ENCODE measurements at places on chromosomes 16 and 17.

DNA sequence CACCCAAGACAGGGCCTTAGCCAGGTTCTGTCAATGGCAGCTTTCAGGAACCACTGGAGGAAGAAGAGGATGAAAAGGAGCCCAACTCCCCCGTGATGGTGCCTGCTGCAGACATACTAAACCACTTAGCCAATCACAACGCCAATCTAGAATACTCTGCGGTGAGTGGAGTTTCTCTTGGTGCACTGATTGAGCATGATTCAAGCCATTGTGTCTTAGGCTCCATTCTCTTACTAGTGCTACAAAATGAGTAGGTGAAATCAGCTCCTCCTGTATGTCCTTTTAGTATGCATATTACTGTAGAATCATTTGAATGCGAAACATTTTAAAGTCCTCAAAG is 1.4 kb downstream of the SETD6 start:
- DNase-seq: no peak

- no peak for DNase-seq
Measured at GRCh38 chr16:65523283-65523944, 401.6 kb upstream of the CDH11 start.

GRCh38 chr16:58644765-58645487 is 15.3 kb upstream of the CNOT1 start:
- DNase-seq: no peak

DNA sequence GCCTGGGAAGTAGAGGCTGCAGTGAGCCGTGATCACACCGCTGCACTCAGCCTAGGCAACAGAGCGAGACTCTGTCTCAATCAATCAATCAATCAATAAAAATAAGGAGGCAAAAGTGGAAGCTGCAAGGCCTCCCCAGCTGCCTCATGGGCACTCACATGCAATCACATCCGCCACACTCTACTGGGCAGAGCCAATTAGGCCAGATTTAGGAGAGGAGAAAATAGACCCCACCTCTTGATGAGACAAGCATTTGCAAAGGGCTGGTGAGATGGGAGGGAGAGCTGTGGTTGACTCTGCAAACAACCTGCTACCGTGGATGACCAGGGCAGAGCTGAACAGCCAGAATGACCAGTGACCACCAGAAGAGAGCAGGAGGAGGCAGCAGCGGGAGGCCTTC is 14.7 kb upstream of the GSG1L start:
- DNase-seq: peak; percentile 47

- peak; percentile 63 for DNase-seq
Measured at GRCh38 chr17:81115749-81116464, 49.4 kb upstream of the PVALEF start.

DNA sequence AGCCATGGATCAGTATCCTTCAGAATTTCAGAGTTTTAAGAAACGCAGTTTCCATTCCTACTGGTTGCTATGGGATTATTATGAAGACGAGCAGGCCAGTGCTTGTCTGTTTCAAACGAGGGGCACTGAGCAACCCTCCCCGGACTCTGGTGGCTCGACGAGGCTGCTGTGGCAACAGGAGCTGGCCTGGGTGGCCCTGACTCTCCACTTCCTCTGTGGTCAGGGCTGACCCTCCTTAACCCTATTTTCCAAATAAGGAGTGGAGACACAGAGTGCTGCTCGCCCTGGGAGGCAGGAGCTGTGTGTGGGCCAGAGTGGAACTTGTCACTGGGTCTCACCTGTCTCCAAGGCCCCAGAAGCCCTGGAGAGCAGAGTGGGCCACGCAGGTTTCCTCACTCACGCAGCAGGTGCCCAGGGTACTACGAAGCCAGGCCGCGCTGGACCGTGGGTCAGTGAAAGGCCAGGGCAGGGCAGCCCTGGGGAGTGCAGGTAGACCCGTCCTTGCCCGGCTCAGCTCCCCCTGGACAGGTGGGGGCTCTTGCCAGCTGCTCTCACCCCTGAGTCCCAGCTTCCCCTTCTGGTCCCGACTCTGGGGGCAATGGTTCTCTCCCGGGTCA is 3.3 kb downstream of the GALNS start:
- no peak for DNase-seq

DNA sequence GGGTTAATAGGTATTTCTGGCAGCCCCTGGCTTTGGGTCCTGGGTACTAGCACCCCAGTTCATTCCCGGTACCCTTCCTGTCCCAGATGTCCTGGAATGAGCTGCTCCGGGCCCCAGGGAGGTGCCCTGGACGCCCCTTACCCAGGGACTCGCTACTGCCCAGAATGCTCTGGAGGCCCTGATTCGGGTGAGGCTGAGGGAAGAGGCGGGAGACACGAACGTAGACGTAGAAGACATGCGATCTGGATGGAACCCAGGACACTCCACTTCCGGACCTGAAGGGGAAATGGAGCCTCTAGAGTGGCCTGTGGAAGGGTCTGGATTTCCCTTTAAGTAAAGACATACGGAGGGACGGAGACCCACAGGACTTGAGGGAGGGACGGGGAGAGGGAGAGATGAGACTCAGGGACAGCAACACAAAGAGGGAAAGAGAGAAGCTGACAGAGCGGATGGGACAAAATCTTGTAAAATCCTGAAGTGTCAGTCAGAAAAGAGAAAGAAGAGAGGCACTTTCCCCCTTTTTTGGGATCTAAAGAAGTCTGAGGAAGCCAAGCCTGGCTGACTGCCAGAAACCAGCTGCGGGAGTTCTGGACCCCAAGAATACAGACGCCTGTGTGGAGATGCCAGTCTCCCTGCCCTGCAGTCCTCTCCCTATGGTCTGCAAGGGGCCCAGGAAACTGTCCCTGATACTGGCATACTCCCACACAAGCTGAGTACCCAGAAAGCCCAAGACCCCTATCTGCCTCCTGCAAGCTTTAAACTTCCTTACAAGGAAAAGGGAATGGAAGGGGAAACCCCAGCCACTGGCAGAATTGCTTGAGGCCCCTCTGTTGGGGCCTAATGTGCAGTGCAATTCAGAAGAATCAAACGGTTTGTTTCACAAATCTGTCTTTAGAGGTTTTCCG is 1.0 kb upstream of the HOXB13 start:
- DNase-seq: no peak
